ENCODE measurements at places on chromosomes 5 and 9. TPM values are rescaled to one million over a fixed set of nuclear protein-coding genes. Genes with fewer than 3 reads are reported as not detected.

SLC22A5 gene
- 5.3 TPM for total RNA-seq

SNCB gene
- not detected for total RNA-seq

CAMK2A gene
- not detected for total RNA-seq

SYNPO gene
- 37.9 TPM for total RNA-seq

TLX3 gene
- not detected for total RNA-seq

CRHBP gene
- 0.29 TPM for total RNA-seq

SYK gene
- total RNA-seq = not detected

NPR3 gene
- 1.3 TPM for total RNA-seq

CCDC183 gene
- 0.65 TPM for total RNA-seq

PCDHGA4 gene
- total RNA-seq = 6.3 TPM

HAPLN1 gene
- total RNA-seq = not detected

ZNF483 gene
- 2.9 TPM for total RNA-seq

POU4F3 gene
- total RNA-seq = 0.10 TPM

PITX1 gene
- 0.10 TPM for total RNA-seq

UBAP2 gene
- 38.0 TPM for total RNA-seq

ANKRD34B gene
- total RNA-seq = not detected

PCDHAC1 gene
- total RNA-seq = 0.10 TPM

IRF1 gene
- total RNA-seq = 22.7 TPM

CD72 gene
- total RNA-seq = not detected

FRMD3 gene
- total RNA-seq = 11.1 TPM

FBXL7 gene
- total RNA-seq = 22.2 TPM

PTPN3 gene
- 0.19 TPM for total RNA-seq

ANKRD20A1 gene
- total RNA-seq = 0.98 TPM

NFIB gene
- total RNA-seq = 234 TPM

SIT1 gene
- not detected for total RNA-seq

FGF1 gene
- total RNA-seq = under 0.01 TPM

RMRP gene
- 52,393 TPM for total RNA-seq

SFXN1 gene
- 86.6 TPM for total RNA-seq

NR6A1 gene
- 1.1 TPM for total RNA-seq

SOWAHA gene
- not detected for total RNA-seq

PLCXD3 gene
- 0.33 TPM for total RNA-seq

AGXT2 gene
- not detected for total RNA-seq

FNBP1 gene
- total RNA-seq = 42.5 TPM

GRM6 gene
- not detected for total RNA-seq

FAXDC2 gene
- 6.2 TPM for total RNA-seq

PCSK1 gene
- total RNA-seq = 2.3 TPM

MSX2 gene
- total RNA-seq = not detected

PAPPA gene
- 0.38 TPM for total RNA-seq

PCDHGA12 gene
- 12.0 TPM for total RNA-seq

SLC34A3 gene
- total RNA-seq = not detected

CATSPER3 gene
- total RNA-seq = under 0.01 TPM

PPP3R2 gene
- not detected for total RNA-seq

MRPS2 gene
- 42.8 TPM for total RNA-seq

CRB2 gene
- not detected for total RNA-seq

PALM2AKAP2 gene
- under 0.01 TPM for total RNA-seq

All from vein endothelial cell (primary cell).